KG1 (cell line): ENCODE measurements at places on chromosomes 7 and 10.

DNA sequence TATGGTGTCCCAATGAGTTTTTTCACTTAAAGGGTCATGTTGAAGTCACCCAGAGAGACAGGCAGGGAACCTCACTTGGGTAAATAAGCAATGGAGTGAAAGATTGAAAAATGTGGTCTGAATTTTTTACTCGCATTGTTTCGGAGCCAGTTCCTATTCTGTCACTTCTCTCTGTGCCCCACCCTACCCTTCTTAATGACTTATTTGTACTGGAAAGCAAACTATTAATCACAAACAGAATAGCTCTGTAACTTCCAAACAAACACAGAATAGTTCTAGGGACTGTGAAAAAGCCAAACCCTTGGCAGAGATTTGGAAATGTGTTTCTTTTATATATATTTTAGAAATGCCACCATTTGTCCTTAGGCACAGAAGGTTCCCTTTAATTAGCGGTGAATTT is 76.0 kb downstream of the LRMDA start:
- DNase-seq, result no peak

DNA sequence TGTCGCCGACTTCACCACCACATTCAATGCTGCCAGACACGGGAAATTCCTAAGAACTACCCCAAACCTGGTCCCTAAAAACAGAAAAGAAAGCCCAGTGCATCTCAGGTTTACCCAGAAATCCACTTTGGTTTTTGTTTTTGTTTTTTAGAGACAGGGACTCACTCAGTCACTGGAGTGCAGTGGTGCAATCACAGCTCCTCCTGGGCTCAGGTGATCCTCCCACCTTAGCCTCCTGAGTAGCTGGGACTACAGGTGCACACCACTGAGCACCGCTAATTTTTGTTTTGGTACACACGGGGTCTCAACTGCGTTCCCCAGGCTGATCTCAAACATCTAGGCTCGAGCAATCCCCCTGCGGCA is 22.8 kb downstream of the MAD1L1 start:
- DNase-seq, result no peak

DNA sequence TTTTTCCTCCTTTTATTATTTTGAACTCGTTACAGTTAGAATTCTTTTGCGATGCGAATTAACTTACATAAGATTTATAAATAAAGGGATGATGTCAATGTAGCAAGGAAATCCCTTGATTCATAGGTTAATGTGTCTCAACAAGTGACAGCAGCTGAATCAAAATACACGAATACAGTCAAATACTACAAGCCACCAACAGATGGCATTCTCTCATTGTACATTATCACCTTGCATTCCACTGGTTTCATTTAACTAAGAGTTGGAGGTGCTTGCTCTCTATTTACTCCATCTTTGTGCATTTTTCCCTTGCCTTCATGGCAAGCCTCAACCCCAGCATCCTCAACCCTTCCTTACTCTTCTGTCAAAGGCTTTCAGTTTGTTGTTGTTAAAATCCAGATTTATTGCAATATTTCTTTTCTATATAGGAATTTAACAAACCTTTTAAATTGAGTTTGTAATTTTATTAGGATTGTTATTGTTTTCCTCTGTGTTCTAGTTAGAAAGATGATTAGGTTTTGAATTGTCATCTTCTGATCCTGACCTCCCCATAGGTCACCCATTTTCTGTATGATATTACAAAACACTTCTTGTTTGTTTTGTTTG is 78.3 kb downstream of the SLC25A40 start:
- peak; percentile 14 for DNase-seq

DNA sequence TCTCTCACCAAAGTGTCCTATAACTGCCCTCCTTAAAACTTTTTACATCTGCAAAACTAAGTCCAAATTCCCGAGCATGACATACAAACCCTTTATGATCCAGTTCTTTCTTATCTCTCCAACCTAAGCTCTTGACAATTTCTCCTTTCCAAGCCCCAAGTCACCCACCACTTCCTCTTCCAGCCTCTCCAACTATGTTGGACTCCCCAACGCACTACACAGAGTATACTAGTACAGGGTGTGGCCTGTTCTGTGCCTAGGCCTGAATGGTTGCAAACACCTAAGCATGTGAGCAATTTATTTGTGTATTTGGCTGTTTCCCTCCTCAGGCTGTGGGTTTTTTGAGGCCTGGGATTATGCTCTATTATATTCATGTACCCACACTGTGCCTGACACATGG is 101.2 kb upstream of the APBB1IP start:
- no peak for DNase-seq

GRCh38 chr7:15073301-15073700 is 170.8 kb upstream of the DGKB start:
- DNase-seq, result no peak

- no peak for DNase-seq
These were observed 47.6 kb upstream of the PPP1R3C start for GRCh38 chr10:91680487-91680886.

GRCh38 chr7:19930851-19931250 is 157.4 kb upstream of the TMEM196 start:
- DNase-seq, result no peak

DNA sequence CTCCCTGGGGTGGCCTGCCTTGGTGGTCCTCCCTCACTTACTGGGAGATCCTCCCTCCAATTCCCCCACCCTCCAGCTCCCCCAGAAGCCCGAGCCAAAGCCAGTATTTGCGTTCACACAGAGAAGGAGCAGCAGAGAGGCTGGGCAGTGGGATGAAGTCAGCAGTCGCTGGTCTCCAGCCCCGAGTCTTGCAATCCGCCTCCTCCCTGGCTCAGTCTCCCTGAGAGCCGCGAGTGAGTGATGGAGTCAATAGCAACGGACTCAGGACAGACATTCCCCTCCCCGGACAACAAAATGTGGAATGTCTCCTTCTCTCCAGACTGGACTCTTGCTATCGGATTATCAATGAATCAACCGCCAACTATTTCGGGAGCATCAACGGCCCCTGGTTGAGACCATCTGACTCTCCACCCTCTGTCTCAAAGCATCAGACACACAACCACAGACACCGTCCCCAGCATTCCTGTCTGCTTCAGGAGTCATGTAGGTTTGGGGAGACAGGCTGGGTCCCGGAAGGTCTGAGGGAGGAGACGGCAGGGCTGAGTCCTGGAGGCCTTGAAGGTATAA is 178.4 kb downstream of the SH3PXD2A start:
- DNase-seq, result no peak

DNA sequence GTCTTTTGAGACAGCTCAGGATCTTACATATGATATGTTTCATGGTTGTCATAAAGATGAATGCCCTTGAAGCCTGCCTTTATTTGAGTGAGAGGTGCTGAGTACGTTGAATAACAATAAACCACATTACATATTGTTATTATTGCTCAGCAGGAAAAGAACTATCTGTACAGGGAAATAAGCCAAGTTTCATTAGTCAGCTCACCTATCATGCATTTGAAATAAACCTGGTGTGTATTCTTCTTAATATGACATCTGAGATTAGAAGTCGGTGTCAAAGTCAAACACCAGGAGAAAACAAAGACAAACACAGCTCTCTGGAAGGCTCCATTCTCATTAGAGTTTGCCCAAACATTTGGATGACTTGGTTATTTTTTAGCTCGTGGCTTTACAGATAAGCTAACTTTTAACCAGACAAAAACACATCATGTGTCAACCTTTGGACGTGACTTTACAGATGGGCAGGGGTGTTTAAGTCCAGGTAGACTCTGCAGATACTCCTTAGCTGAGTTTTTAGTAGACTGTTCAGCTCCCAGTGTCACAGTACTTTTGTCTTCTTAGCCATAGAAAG is 71.2 kb upstream of the AOAH start:
- no peak for DNase-seq

DNA sequence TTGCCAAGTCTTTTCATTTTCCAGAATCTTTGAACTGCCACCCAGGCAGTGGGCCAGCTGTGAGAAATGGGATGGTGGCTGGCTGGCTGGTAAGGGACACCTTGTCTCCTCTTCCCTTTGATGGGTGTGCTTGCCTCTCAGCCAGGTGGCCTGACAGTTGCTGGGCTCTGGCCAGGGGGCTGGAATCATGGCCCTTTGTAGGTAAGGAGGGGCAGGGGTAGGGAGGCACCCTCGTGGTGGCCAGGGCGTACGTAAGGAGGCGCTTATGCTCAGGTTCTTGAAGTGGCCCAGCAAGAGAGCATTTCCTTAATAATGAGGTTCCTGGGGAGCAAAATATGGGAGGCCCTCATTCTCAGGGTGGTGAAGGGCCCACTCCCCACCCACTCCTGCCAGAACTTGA is 33.0 kb upstream of the GOLGA7B start:
- no peak for DNase-seq

GRCh38 chr7:95209276-95209675 is 115.1 kb downstream of the PON1 start:
- DNase-seq, result no peak

- DNase-seq, result no peak
These were observed 235.7 kb upstream of the CCDC6 start for GRCh38 chr10:60141896-60142559.

GRCh38 chr10:96681524-96681923 is 38.8 kb downstream of the PIK3AP1 start:
- DNase-seq, result no peak

- DNase-seq, result no peak
These were observed 39.5 kb downstream of the XRCC2 start for GRCh38 chr7:152636441-152636840.

GRCh38 chr7:5625938-5626337 is 155.5 kb downstream of the RNF216 start:
- no peak for DNase-seq

- DNase-seq, result no peak
These were observed 46.0 kb downstream of the ZNF777 start for GRCh38 chr7:149414745-149415390.

- peak; percentile 34 for DNase-seq
These were observed 12.7 kb upstream of the LARP4B start for GRCh38 chr10:944034-944831.

DNA sequence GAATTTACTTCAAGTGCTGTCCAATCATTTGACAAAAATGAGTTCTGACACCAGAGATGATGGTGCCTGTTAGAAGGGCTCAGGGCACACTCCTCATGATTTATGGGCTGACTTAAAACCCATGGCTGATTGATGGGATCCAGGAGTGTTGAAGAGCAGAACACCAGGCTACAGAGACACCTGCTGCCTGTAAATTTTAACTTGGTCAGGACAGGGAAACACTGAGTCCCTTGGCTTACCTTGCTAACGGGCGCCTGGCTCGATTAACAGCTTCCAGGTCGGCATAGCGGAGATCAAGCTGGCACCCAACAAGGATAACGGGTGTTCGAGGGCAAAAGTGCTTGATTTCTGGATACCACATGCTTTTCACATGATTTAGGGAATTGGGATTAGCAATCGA is 51.4 kb downstream of the RHOBTB1 start:
- DNase-seq, result no peak

DNA sequence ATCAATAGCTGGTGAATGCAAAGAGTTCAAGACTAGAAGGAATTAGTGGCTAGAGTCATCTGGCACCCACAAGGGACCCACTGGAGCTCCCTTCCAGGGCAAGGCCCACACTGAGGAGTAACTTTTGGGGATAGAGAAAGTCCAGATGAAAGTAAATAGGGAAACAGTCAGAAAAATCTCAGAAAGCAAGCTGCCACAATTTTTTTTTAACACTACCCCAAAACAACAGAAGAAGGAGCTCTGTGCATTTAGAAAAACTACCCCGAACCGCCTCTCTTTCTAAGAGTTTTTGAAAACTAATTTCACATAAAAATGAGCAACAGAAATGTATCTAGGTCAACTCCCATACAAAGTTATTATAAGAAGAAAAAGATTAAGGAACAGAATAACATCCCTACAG is 42.2 kb downstream of the AOAH start:
- DNase-seq, result no peak

DNA sequence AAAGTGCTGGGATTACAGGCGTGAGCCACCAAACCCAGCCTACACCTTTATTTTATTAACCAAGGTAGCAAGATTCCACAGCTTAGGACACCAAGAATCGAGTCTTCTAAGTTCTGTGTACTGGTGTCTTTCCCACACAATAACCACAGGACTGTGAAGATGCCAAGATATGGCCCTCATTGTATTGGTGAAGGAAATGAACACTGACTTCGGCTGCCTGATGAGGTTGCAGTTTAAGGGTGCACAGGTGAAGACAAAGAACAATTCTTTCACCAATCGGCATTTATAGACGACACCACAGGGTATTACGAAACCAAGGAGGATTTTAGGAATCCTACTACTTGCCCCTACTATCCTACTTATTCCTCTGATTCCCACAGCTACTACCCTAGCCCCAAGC is 47.5 kb upstream of the SVOPL start:
- DNase-seq, result no peak

DNA sequence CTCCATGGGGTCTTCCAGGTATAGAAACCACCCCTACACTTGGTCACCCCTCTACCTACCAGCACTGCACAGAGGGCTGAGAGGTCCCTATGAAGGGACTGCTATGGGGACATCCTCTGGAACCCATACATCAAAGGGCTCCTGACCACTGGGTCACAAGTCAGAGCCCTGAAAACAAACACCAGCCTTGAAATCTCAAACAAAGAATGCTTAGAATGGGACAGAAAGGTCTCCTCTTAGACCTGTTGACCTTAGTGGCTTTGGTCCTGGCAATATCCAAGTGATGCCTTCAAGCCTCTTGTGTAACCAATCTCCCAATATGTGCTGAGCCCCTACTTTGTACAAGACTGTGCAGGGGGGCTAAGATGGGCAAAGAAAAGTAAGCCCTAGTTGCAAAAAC is 34.6 kb upstream of the DLX6 start:
- no peak for DNase-seq

DNA sequence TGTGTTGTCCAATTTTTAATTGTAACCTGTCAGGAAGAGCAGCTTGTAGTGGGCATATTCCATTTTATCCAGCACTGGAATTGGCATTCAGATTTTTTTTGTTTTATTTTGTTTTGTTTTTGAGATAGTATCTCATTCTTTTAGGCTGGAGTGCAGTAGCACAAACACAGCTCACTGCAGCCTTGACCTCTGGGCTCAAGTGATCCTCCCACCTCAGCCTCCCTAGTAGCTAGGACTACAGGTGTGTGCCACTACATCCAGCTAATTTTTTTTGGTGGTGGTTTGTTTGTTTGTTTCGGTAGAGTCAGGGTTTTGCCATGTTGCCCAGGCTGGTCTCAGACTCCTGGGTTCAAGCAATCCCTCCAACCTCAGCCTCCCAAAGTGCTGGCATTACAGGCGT is 44.7 kb downstream of the GUSB start:
- DNase-seq, result no peak

DNA sequence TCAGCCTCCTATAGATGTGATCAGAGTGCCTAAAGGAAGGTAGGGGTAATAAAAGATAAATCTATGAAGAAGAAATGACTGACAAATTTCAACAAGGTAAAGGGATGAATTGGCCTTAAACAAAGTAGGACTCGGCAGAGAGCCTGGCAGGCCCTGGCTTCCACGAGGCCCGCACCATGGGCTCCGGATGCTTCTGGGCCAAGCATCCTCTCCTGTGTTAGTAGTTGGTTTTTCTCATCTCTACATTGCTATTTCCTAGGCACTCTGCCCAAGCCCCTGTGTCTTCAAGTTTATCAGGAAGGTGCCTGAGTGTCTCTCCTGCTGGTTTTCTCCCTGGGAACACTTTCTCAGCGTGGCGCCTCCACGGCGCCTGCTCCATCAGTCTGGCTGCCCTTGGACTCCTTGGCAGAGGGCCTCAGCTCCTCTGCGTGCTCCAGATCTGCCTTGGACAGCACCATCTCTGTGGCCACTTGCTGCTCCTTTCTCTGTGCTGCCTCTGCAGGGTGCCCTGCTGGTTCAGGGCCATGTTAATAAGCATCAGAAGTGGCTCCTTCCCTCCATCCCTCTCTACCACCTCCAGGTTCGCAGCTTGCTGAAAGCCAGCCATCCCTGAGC is 413.3 kb upstream of the DPP6 start:
- DNase-seq, result no peak

- DNase-seq, result peak; percentile 45
These were observed 112.1 kb downstream of the LMBR1 start for GRCh38 chr7:156780724-156781455.
